ENCODE measurements at places on chromosomes 2 and 18.
A peak's percentile ranks its signal among the peaks of the same experiment; 100 is the strongest.

DNA sequence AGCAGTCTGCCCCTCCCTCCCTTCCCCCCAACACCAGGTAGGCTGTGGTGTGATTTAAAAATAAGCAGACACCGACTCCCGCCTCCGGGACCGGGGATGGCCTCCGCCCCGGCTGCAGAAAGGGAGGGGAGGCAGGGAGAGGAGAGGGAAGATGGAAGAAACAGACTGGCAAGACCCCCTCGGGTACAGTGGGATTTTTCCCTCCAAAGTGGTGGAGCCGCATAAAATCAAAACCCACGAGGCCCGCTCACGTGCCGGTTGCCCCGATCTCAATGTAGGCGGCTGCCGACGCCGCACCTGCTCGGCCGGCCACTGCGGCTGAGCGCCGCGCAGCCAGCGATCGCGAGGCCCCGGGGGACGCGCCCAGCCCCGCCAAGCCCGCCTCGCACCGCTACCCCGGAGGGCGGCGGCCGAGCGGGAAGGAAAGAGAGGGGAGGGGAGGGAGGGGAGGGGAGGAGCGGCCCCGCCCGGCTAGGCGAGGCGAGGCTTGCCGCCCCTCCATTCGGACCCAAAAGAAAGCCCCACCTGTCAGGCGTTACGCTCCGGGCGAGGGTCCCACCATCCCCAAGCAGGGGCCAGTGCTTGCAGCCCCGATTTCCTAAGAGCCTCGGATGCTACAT is 811 bp downstream of the ADD2 start:
- DNase-seq = no peak

DNA sequence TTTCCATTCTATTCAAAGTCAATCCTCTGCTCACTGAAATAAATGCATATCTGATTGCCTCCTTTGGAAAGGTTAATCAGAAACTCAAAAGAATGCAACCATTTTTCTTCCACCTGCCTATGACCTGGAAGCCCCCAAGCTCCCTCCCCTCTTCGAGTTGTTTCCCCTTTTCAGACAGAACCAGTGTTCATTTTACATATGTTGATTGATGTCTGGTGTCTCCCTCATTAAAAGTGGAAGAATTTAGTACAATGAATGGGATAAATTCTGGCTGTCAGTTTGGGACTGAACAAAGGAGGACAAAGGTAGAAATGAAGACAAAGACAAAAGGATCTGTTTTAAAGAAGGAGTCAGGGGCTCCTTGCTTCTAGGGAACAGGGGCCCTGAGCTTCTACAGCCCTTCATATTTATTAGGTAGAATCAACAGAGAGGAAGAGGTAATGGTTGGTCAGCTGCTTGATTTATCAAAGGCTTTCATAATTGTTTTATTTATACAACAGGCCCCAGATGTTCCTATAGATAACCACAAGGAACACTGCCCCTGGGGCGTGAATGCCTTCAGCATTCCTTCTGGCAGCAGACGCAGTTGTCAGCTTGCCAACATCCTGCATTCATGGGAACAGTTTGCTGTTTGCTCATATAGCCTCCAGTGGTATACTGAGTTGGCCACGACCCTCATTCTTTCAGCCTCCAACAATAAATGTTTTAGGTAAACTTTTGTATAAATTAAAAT is 949.8 kb upstream of the LRATD1 start:
- DNase-seq = peak; percentile 75

GRCh38 chr2:152054593-152054992 is 44.3 kb downstream of the CACNB4 start:
- DNase-seq = peak; percentile 83

- peak; percentile 50 for DNase-seq
Observed at GRCh38 chr2:216690853-216691741, 4.3 kb downstream of the IGFBP5 start.

- DNase-seq = no peak
Observed at GRCh38 chr2:147631294-147631693, 213.5 kb upstream of the ACVR2A start.
